ENCODE measurements at places on chromosomes 6 and 20.

DNA sequence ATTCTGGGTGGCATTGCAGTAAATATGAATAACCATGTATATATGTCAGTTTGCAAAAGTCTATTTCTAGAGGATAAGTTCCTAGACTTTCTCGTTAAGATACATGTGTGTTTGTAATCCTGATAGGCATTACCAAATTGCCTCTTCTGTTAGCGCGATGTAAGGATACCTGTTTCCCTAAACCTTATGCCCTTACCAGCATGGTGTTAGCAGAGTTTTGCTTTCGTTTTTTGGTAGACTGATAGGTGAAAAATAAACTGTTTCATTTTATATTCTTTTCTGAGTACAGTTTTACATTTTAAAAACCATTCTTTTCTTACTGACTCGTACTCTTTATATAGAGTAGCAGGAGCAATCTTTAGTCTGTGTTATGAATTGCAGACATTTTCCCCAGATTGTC is 32.3 kb downstream of the SNX9 start:
- DNase-seq: no peak

DNA sequence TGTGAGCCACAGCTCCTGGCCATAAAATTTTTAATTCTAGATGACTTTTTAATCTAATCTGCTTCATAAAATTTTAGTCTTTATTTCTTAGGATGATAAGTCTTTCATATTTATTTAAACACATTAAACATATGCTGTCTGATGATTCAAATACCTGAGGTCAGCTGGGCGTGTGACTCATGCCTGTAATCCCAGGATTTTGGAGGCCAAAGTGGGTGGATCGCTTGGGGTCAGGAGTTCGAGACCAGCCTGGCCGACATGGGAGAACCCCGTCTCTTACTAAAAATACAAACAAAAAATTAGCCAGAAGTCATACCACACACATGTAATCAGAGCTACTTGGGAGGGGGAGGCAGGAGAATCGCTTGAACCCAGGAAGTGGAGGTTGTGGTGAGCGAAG is 53.1 kb downstream of the RBM24 start:
- no peak for DNase-seq

GRCh38 chr6:147221739-147222138 is 17.5 kb downstream of the STXBP5 start:
- no peak for DNase-seq

- DNase-seq: no peak
Observed at GRCh38 chr6:33467091-33467490, 12.7 kb downstream of the ZBTB9 start.

GRCh38 chr6:53327017-53327395 is 21.7 kb downstream of the ELOVL5 start:
- no peak for DNase-seq

All from eye (tissue), 1 donor.